Fibroblast of pulmonary artery (primary cell): ENCODE measurements at places on chromosomes 7 and 10.
A peak's percentile ranks its signal among the peaks of the same experiment; 100 is the strongest.

- DNase-seq: no peak
Observed at GRCh38 chr10:1130226-1130625, 74.0 kb downstream of the WDR37 start.

GRCh38 chr7:116064179-116064578, 33.6 kb upstream of the TFEC start:
- no peak for DNase-seq

GRCh38 chr7:128067983-128068382, 36.7 kb upstream of the LRRC4 start:
- DNase-seq: no peak

DNA sequence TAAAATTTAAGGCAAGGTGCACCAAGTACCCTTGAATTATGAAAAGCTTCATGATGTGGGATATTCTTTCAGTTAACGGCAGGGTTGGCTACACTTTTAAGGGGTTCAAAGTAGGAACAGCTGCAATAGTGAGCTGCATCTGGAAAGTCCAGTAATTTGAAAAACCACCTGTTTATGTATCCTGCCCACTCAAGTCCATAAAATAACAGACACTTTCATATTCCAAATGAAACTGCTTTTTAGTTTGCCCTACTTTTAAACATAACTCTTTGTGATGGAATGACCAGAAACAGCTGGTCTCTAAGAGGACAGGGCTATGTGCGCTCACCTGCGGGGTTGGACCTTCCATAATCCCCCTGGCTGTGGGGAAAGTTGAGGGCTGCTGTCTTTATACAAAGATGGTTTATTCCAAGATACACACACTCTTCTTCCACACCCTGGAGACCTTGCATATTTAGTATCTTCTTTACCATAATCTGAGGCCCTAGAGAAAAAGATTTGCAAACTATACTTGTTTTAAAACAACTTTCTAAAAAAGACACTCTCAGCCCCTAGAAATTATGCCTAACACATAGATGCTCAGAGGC, 7.4 kb downstream of the CAV1 start:
- no peak for DNase-seq

- DNase-seq: no peak
Observed at GRCh38 chr10:119693262-119693957, 32.4 kb upstream of the INPP5F start.

DNA sequence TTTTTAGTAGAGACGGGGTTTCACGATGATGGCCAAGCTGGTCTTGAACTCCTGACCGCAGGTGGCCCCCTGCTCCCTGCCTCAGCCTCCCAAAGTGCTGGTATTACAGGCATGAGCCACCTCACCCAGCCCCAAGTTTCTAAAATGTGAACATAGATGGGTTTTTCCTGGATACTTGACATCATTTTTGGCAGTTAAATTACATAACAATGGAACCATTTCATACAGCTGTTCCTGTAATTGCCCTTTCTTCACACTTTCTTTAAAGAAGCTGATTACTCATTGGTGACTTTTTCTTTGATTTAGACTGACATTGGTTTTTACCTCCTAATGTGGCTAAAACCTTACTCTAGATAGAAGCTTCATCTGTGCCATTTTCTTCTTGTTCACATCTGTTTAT, 5.9 kb downstream of the ZKSCAN1 start:
- DNase-seq: no peak

DNA sequence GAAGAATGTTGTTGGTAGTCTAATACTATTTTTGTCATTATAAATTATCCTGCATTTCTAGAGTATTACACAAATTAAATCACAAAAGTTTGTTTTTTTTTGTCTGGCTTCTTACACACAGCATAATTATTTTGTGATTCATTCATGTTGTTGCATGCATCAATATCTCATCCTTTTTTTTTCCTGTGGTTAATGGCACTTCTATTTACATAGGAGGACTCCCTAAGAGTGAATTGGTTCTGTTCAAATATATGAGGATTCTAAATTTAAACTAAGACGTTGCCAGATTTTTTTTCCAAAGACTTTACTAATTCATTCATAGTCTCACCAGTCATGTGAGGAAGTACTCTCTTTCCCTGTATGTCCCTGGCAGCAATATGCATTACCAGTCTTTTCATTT, 303.3 kb downstream of the GPR37 start:
- peak; percentile 1 for DNase-seq

GRCh38 chr7:113408999-113409398, 290.6 kb upstream of the SMIM30 start:
- DNase-seq: no peak

GRCh38 chr7:33422141-33422540, 292.8 kb downstream of the BBS9 start:
- DNase-seq: no peak

DNA sequence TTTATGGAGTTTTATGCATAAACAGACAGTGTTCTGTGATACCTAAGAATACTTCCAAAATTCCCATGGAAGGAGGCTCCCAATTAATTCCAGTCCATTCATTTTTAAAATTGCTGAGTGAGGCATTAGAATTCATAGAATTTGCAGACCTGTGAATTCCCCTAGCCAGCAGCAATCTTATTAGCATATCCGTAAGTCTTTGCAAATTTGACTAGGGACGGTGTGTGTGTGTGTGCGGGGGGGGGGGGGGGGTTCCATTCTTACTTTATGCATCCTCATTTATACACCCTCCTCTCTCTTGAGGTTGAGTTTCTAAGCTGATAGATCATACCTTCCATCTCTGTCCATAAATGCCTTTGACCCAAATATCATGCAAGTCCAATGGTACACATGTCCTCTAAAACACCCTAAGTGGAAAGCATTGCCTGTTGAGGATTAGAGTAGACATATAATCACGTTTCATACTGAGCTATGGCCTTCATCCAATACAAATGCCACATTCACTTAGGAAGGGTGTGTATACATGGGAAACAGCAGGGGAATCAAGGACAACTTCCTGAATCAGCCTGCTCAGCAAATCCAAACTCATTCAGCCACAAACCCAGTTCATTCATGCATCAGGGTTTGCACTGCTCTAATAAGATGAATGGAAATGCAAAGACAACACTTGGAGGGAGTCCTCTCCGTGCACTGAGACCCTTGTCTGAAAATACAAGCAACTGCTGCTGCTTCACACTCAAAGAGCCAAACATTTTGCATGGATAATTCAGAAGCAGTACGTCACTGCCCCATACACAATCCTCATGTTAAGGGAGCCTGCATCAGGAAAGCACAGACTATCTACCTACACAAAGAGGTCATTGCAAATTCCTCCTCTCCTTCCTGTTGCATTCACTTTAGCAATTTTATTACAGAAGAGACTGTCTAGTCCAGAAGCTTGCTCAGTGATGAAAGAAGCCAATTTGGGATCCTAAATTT, 350.8 kb downstream of the KCNMA1 start:
- DNase-seq: no peak

DNA sequence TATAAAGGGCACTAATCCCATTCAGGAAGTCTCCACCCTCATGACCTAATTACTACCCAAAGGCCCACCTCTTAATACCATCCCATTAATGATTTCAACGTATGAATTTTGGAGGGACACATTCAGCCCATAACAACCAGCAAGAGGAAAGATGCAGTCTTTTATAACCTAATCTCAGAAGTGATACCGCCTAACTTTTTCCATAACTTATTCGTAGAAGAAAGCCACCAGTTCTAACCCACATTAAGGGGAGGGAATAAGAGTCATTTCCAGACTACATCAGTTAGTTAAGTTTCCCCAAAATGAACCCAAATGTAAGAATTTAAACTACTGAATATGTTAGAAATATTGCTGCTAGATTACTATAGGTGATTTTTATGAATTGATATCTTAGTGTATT, 32.1 kb upstream of the LHFPL3 start:
- DNase-seq: no peak

GRCh38 chr10:13527864-13528122, 1.0 kb downstream of the BEND7 start:
- DNase-seq: no peak

- DNase-seq: no peak
Observed at GRCh38 chr7:137904833-137905232, 58.1 kb upstream of the DGKI start.

GRCh38 chr7:17939211-17939605, 1.1 kb downstream of the SNX13 start:
- peak; percentile 46 for DNase-seq

DNA sequence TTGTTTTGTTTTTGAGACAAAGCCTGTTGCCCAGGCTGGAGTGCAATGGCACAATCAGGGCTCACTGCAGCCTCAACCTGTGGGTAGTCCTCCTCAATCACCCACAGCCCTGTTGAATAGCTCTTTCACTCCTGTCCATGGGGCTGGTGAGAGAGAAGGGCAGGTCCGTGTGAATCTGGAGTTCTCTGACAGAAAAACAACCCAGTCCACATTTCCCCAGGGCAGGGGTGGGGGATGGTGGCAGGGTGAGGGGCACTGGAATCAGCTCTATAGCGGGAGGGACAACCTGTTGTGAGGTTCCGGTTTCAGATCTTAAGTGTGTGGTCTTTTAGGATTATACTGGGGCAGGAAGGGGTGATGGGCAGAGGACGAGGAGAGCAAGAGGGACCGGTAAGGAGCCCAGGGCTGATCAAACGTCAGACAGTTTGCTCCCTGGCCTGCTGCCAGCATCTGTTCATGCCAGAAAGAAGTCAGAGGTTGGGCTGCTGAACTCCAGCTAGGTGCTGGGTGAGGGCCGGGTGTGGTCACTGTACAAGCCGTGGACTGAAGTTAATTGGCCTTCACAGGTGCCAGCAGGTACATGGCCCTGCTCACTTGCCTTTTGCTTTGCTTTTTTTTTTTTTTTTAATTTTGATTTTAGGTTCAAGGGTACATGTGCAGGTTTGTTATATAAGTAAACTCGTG, 33.2 kb upstream of the MKRN1 start:
- no peak for DNase-seq

GRCh38 chr10:114631090-114631665, 26.9 kb downstream of the ABLIM1 start:
- no peak for DNase-seq

GRCh38 chr7:132321387-132321786, 254.9 kb downstream of the PLXNA4 start:
- DNase-seq: no peak

DNA sequence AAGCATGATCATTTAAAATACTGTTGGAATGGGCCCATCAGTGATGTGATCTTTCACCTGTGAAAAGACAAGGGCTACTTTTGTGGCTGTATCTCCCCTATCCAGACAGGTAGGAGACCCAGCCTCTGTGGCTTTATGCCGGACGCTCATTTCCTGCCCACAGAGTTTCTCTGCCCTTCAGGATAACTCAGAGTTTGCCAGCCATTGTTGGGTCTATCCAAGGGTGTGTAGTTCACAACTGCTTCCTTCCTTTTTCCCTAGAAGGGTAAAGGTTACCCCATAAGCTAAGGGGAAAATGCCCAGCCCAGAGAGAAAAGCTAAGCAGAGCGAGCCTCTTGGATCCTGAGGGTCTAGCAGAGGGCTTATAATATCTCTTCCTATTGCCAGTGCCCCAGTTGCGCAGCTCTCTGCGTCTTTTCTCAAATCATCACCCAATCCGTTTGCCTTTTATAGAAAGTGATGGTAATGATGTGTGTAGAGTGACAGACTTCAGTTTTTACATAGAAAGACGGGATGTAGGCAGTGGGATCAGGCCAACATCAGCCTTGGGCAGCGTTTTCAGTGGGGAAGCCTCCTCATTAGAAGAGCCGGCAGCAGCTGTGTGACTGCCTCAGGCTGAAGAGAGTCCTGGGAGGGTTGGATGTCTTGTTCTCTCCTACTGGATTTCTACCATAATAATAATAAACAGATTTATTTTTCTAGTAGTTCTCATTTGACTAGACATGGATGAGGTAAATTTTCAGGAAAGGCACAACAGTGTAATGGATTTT, 80.5 kb downstream of the MET start:
- DNase-seq: no peak

DNA sequence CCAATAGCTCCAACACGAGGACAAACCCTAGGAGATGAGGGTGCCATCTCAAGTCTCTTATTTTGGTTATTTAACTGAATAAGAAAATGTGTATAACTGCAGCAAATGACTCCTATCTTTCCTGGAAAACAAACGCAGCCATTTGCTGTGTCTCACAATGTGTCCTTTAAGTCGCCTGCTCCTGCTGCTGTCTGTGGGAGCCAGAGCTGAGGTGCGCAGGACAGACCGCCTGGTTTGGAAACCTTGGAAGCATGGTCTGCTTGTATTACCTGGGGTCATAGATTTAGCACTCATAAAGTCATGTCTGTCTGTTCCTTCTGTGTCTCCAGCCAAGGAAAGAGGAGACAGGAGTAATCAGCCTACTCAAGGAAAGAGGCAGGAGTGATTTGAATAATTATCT, 760.2 kb downstream of the GRID1 start:
- DNase-seq: no peak

- no peak for DNase-seq
Observed at GRCh38 chr7:2331707-2332106, 17.5 kb upstream of the SNX8 start.

- DNase-seq: peak; percentile 6
Observed at GRCh38 chr10:9709849-9710248, 1307.8 kb upstream of the CELF2 start.

DNA sequence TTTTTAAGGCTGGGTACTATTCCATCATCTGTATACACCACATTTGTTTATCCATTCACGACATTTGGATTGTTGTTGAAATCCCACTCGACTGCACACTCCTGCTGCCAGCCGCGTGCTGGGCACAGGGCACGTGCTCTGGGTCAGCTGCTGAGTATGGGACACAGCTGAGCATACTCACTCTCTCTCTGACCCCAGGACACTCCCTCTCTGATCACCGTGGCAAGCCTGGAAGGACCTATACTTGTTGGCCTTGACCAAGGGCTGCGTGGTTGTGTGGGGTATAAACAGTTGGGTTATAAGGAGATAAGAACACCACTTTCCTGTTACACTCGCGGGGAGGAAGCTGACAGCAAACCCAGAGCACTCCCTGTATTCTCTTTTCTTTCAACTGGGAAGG, 153.0 kb upstream of the RHEB start:
- no peak for DNase-seq

- DNase-seq: no peak
Observed at GRCh38 chr7:143252006-143252405, 11.2 kb upstream of the GSTK1 start.

DNA sequence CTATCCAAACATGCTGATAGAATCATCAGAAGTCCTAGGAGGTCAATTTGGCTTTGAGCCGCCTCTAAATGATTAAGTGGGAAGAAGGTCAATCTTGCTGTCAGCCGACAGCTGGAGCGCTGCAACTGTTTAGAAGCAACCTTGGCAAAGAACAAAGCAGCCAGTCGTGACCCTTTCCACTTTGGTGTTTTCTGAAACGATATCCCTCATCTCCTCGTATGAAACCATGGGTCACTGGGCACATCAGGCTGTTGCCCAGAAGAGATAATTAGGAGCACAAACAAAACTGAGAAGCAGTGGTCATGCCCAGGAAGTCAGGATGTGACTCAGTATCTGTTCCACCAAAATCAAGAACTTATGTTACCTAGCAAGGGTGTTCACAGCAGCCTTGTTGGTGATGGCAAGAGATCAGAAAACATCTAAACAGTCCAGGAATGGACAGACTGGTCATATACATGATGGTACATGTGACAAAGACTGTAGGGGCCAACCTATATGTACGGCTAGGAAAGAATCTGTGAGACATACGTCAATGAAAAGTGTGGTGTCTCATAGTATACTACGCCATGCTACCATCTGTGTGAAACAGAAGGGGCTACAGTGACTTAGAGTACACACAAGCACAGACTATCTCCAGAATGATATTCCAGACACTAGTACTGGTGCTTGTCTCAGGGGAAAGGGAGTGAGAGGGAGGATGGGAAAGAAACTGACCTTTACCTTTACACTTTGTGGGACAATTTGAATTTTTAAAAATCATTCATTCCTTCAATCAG, 22.4 kb downstream of the STN1 start:
- peak; percentile 32 for DNase-seq
